ENCODE measurements at places on chromosomes 2 and 18. TPM values are rescaled to one million over a fixed set of nuclear protein-coding genes. Genes with fewer than 3 reads are reported as not detected.

The NDC80 gene
- total RNA-seq = 0.54 TPM

The CCDC74A gene
- 0.65 TPM for total RNA-seq

The DHX57 gene
- 7.8 TPM for total RNA-seq

The TMEM247 gene
- total RNA-seq = not detected

The RAX gene
- total RNA-seq = not detected

The SMYD1 gene
- 544 TPM for total RNA-seq

The EFHD1 gene
- 26.3 TPM for total RNA-seq

The SIGLEC15 gene
- total RNA-seq = not detected

The DSG4 gene
- total RNA-seq = not detected

The CNRIP1 gene
- total RNA-seq = 12.5 TPM

The HSBP1L1 gene
- 12.5 TPM for total RNA-seq

The GPR45 gene
- total RNA-seq = not detected

The UGP2 gene
- 363 TPM for total RNA-seq

The RNF125 gene
- total RNA-seq = 5.6 TPM

The DNAJC5G gene
- 1.9 TPM for total RNA-seq

The CPS1 gene
- total RNA-seq = 3.0 TPM

The OXER1 gene
- 0.43 TPM for total RNA-seq

The CAPN13 gene
- not detected for total RNA-seq

The COLEC11 gene
- total RNA-seq = 1.9 TPM

The FBXO36 gene
- total RNA-seq = 0.62 TPM
